Left cardiac atrium (tissue), 4 donors: ENCODE measurements at places on chromosomes 3 and 15. TPM values are rescaled to one million over a fixed set of nuclear protein-coding genes. Genes with fewer than 3 reads are reported as not detected.
A peak's percentile ranks its signal among the peaks of the same experiment; 100 is the strongest.

- DNase-seq: no peak
Measured at GRCh38 chr3:112319516-112320276, 13.3 kb upstream of the CD200 start.

The SH2D7 gene
- total RNA-seq: not detected

The TGM5 gene
- total RNA-seq: not detected

The KLHL25 gene
- 7.3 TPM for total RNA-seq

DNA sequence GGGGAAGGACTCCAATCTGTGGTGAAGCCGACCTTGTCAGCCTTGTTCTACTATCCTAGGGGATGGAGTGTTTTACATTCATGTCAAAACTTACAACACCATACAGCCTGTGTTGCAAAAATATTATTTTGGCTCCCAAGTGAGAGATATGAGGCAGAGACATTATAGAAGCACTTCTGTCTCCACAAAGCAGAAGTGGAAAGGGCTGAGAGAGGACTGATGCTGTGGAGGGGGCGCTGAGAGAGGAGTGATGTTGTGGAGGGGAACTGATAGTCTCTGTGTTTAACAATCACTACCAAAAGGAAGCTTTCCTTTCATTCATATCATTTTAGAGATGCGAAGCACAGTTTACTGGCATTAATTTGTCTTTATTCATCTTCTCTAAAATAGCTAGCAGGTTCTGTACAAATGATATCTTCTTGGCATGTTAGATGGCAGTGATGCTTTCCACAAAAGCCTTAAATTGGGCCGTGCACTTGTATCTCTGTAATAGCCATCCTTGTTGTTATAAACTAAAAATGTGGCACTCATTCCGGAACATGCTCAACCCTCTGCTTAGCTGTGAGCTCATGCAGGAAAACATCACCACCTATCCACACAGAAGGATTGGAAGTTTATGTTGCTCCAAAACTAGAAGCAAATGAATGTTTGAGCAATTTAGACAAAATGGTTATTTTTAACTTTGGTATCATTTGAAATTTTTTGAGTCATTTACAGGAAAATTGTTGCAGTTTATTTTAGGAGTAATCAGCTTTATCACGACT is 134.6 kb upstream of the TP63 start:
- no peak for DNase-seq

DNA sequence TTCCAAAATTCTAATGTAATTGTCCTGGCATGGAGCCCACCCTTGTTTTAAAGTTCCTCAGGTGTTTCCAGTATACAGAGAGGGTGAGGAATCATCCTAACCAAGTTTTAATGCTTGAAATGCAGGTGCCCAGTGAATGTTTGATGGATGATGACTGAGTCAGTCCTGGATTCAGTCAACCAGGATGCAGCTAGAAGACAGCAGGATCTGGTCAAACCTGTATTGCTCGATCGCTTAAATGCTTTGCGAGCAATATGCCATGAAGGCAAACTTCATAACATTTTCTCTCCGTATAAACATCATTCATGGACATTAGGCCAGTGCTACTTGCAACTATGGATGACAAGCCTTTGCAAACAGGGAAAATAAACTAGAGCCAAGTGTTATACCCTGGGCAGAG is 591.2 kb downstream of the RSL24D1 start:
- DNase-seq: no peak

GRCh38 chr3:49992326-49992725 is 52.4 kb downstream of the RBM6 start:
- DNase-seq: no peak

GRCh38 chr15:42404461-42405235 is 45.3 kb downstream of the CAPN3 start:
- DNase-seq: no peak

DNA sequence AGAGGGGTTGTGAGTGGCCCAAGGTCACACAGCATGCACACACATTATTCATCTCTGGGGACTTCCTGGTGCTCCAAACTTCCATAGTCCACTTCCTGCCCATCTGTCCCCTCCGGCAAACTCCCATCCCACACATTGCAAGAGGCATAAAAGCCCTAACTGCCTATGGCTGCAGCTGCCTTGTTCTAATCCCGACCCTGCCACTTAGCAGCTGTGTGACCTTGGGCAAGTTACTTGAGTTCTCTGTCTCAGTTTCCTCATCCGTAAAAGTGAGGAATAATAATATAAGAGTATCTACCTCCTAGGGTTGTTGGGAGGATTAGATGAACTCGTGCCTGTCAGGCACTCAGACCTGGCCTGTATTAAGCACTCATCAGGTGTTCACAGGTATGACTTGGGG is 84.2 kb downstream of the SMAD6 start:
- no peak for DNase-seq

GRCh38 chr3:13795816-13796215 is 84.1 kb downstream of the WNT7A start:
- no peak for DNase-seq

The LSMEM2 gene
- total RNA-seq: 6.6 TPM

DNA sequence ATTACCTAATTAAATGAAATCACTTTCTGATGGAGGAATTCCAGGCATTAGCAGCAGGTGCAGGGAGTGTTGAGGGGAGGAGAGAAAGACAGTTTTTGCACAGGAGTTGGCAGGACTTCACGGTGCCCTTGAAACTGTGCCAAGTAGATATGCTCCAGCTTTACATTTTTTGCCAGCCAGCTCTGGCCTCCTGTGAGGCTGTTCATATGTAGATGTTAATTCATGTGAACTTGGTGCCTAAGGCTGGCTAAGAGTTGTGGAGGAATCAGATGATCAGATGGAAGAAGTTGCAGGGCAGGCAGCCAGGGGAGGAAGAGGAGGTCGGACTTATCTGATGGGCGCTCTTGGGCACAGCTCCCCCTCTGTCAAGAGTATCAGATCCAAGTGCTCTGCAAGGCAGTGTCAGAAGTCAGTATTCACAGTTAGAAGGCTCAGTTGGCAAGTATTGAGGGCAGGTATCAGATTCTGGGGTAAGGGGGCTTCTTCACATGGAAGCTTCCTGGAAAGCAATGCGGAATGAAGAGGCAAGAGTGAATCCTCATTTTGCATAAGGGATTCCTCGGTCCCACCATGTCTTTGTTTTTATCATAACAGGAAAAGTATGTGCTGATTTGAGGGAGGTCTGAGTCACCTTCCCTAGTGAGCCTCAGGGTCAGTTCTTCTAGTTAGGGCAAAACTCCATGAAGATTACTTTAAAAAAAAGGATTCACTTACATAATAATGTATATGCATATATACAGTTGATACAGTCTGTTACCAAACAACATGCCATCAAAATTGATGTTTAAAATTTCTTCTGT is 172.6 kb upstream of the UMPS start:
- no peak for DNase-seq

DNA sequence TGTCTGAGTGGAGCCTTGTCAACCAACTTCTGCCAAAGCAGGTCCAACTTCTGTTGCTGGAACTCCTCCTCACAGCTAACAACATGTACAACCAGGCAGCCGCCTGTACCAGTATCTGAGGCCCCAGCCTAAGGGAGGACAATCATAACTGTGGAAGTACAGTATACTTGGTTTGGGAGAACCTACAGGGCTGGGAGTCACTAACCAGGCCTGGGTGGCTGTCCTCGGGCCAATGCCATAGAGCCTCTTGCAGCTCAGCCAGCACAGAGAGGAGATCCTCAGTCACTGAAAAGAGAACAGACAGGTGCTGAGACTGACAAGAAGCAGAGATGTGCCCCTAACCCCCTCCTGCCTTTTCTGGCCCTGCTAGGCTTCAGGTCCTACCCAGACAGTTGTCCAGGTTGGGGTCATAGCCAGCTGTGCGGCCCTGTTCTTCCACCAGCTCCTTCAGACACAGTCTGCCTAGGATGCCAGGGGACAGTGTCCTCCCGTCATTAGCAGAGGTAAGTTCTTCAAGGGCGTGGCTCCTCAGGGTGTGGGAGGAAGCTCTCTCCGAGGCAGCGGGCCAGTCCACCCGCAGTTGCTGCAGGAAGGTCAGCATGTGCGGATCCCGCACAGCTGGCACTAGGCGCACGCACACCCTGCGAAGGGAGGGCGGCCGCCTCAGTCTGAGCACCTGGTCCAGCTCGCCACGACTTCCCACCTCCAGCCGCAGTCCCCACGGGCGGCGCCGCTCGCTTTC is 980 bp downstream of the DALRD3 start:
- DNase-seq: no peak

The ANO10 gene
- total RNA-seq: 18.1 TPM

The GADL1 gene
- not detected for total RNA-seq

- no peak for DNase-seq
Measured at GRCh38 chr15:66484539-66485112, 12.9 kb downstream of the SNAPC5 start.

DNA sequence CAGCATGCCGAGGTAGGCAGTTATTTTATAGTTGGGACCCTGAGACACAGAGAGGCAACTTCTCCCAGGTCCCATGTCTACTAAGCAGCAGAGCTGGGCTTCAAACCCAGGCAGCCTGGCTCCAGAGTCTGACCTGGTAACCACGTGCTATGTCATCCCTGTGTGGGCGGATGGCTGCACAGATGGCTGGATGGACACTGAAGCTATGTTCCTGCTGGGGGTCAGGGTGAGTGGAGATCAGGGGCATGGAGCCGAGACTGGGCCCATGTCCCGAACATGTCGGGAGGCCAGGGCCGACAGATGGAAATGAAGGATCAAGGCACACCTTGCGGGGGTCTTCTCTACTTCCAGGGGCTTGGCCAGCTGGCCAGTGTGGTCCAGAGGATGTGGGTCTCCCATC is 9.3 kb upstream of the FBLN2 start:
- no peak for DNase-seq

GRCh38 chr3:196499061-196499460 is 4.5 kb downstream of the RNF168 start:
- no peak for DNase-seq

DNA sequence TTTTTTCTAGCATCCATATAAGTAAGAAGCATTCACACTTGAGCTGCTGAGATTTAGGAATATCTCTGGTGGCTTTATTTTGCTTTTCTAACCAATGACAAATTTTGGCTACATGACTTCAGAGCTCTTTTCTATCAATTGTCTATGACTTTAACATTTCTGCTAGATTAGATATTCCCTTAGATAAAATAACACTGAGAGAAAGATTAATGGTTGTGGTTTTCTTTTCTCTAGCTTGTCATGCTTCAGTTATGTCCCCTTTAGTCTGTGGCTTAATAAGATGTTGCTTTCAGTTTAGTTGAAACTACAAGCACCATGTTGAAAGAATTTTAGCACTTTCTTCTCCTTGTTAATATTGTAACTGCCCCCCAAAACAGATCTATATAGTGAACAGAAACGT is 665.6 kb upstream of the CCDC54 start:
- no peak for DNase-seq

The HRG gene
- total RNA-seq: not detected

The RASL12 gene
- 63.3 TPM for total RNA-seq

The BCHE gene
- 13.2 TPM for total RNA-seq

DNA sequence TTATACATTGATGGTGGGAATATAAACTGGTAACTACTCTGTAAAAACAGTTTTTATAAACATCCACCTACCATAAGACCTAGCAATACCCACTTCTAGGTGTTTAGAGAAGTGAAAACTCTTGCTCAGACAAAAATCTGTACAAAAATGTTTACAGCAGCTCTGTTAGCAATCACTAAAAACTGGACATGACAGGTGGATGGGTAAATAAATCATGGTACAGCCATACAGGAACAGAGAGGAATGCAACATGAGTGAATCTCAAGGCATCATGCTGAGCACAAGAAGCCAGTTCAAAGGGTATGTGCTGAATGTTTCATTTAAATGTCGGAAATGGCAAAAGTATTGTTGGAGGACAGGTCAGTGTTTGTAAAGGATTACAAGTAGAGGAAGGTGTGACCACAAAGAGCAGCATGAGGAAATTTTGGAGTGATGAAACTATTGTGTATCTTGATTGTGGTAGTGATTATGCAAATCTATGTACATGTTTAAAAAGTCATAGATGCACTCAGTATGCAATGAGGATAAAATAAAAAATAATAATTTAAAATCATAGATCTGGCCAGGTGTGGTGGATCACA is 2.8 kb upstream of the RNU5A-1 start:
- DNase-seq: no peak

- DNase-seq: no peak
Measured at GRCh38 chr3:145899241-145899640, 261.7 kb downstream of the PLOD2 start.

DNA sequence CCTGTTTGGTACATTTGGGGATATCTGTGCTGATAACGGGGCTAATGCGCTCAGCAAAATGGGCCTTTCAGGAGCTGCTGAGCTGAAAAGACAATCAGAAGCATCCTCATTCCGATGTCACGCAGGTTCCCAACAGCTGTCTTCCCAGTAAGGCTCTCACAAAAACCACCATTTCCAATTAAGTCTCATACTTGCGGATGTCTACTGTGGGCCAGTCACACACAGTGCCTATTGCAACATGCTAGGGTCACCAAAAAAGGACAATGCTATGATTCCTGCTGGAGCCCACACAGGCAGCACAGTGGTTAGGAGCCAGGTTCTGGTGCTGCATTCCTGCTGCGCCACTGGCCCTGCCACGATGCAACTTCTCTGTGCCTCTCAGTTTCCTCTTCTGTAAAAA is 16.4 kb upstream of the LDHAL6B start:
- DNase-seq: no peak

- DNase-seq: no peak
Measured at GRCh38 chr3:134144694-134145093, 106.0 kb downstream of the RYK start.

DNA sequence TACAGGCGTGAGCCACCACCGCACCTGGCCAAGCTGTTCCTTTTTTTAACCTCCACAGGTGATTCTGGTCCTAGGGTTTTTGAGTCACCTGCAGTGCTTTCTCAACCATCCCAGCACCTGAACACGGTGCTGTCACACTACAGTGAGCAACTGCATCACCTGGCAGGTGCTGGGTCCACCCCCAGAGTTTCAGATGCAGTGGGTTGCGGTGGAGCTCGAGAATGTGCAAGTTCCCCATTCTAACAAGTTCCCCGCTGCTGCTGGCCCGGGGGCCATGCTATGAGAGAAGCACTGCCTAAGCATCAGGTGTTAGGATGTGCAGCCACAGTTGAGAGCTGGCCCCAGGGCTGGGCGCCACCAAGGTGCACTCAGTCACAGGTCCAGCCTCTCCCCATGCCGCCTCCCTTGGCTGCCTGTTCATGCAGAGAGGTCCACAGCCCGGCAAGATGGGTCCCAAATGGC is 18.0 kb downstream of the ISG20 start:
- no peak for DNase-seq

DNA sequence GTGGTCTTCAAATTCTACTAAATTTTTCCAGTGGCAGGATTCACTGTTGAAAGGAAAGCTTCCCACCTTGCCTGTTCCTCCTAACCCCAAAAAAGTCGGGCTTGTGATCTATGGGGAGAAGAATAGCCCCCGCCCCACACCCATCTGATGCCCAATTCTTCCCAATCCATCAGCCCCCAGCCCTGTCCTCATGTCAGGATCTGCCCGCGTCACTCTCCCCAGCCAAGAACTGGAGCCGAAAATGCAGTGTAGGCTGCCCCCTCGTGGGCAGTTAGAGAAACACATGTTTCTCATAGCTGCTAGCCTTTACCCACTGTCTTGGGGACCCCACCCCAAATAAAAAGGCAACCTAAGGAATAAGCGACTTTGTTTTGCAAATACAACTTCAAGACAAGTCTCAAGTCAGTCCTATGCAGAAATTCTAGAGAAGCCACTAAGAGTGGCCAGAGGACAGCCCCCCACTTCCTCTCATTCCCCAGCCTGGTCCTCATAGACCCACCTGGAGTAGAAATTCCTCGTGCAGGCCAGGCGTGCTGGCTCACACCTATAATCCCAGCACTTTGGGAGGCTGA is 13.0 kb upstream of the CSK start:
- DNase-seq: peak; percentile 67

The PLAAT1 gene
- 5.7 TPM for total RNA-seq

GRCh38 chr15:50685976-50686468 is 575 bp downstream of the TRPM7 start:
- DNase-seq: peak; percentile 70

GRCh38 chr3:157475921-157476414 is 27.2 kb downstream of the VEPH1 start:
- DNase-seq: no peak

The SNURF gene
- 30.0 TPM for total RNA-seq
